IMR-90 (cell line): ENCODE measurements at places on chromosomes 7 and 10. TPM values are rescaled to one million over a fixed set of nuclear protein-coding genes. Genes with fewer than 3 reads are reported as not detected.

PIP gene
- total RNA-seq, result not detected in 2 replicates

AGR2 gene
- total RNA-seq, result not detected in 2 replicates

SEMA4G gene
- total RNA-seq, result 0.56 and 0.90 TPM in 2 replicates

OR2A7 gene
- total RNA-seq, result not detected in 2 replicates

MARVELD1 gene
- 12.0 and 15.6 TPM in 2 replicates for total RNA-seq

ALOX5 gene
- not detected in 2 replicates for total RNA-seq

LIPK gene
- not detected in 2 replicates for total RNA-seq

MYPN gene
- 12.5 and 13.1 TPM in 2 replicates for total RNA-seq

PANK1 gene
- 6.7 and 8.8 TPM in 2 replicates for total RNA-seq

DNA sequence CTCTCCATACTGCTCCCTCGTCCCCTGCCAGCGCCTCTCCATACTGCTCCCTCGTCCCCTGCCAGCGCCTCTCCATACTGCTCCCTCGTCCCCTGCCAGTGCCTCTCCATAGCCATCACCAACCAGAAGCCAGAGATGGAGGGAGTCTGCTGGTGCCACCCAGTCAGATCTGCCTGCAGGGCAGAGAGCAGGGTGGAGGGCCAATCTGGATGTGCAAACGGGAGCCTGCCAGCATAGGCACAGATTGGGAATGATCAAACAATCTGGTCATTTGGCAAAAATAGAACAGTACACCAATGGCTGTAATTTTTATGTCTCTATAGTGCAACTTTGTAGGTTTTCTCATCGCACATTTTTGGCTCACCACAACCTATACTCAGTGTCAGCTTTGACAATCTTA, 76.9 kb upstream of the LRRC4 start:
- no peak for DNase-seq

DNA sequence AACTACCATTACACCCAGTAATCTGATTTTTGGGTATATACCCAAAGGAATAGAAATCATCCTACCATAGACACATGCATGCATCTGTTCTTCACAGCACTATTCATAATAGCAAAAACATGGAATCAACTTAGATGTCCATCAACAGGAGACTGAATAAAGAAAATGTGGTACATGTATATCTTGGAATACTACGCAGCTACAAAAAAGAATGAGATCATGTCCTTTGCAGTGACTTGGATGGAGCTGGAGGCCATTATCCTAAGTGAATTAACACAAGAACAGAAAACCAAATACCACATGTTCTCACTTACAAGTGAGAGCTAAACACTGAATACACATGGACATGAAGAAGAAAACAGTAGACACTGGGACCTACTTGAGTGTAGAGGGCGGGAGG, 254.9 kb downstream of the CACNA2D1 start:
- DNase-seq, result no peak

- DNase-seq, result no peak
Measured at GRCh38 chr10:26832960-26833359, 27.8 kb downstream of the ABI1 start.

- no peak for DNase-seq
Measured at GRCh38 chr7:106561666-106562411, 99.1 kb downstream of the CCDC71L start.

GRCh38 chr7:7569081-7569527, 2.4 kb downstream of the MIOS start:
- DNase-seq, result no peak

- no peak for DNase-seq
Measured at GRCh38 chr10:23375366-23375765, 30.8 kb upstream of the C10orf67 start.

GRCh38 chr10:93059975-93060886, at the start of gene CYP26C1:
Gene CYP26C1 (plus strand): TSS chr10:93060798. CDS start chr10:93061264, 466 bp downstream.
- DNase-seq, result no peak

DNA sequence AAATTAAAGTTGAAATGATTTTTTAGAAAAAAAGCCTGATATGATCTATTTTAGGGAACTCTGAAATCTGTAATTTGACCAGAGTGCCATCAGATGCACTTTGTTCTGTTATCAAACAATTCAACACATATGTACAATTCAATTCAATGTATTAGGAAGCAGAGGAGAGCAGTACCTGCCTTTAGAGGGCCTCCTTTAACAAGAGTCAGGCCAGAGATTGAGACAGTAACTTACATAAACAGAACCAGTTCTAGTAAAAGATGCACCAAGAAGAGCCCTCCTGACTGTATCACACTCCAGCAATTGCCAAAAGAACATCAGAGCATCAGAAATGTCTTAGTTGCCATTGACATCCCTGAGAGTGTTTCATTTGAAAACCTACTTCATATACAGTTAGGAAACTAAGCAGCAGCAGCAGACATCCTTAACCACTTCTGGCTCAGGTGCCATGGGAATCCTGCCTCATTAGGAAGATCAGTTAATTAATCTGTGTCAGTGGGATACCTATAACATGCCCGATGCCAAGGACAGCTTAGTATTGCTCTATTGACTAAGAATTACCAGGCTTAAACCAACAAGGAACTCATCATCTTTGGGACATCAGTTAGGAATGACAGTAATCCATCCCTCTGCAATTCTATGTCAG, 1222.6 kb upstream of the LRRN3 start:
- DNase-seq, result no peak

GRCh38 chr10:84176836-84177474, 3.4 kb downstream of the GPR15LG start:
- DNase-seq, result no peak

GRCh38 chr10:67790534-67791408, 47.2 kb downstream of the DNAJC12 start:
- DNase-seq, result peak; percentile 29

DNA sequence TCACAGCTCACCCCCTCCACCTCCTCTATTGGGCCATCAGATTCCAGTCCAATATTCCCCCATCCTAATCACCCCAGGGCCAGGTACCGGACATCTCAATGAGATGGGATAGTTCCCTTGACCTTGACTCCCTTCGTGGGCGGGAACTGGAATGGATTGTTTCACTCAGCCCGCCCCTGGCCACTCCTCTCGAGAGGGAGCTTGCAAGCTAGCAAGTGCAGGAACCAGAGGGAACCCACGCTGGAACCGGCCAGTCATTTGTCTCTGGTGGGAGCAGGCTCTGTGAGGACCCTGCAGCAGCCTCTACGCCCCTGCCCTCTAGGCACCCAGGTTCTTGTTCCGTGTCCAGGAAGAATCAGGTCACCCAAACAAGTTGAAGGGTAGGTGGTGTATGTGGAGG, 11.0 kb upstream of the RADIL start:
- no peak for DNase-seq

DNA sequence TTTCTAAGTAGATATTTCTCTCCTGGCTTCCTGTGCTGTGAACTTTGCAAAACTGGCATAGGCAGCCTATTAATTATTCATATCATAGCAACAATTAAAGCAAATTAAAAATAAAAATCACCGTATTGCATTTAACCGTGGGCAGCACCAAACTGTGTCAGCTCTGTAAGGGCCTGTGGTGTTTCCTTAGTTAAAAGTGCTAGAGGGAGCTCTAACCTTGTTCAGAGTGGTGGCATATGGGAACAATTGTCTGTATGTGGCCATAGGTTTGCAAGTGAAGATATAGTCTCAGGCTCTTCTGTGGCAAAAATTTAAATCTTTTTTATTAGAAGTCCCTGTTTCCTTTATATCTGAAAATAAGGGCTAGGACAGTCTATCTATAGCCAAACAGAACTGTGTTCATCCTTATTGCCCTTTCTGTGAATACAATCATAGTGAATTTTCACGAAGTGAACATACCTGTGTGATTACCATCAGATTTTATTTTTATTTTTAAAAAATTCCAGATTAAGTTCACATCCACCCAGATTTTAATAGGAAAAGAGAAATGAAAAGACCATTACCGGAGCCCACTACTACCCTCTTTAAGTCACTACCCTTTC, 92.6 kb downstream of the POLL start:
- peak; percentile 3 for DNase-seq

GRCh38 chr7:84447636-84448293, 253.2 kb upstream of the SEMA3A start:
- no peak for DNase-seq

- no peak for DNase-seq
Measured at GRCh38 chr10:17403161-17403560, 51.2 kb downstream of the ST8SIA6 start.

DNA sequence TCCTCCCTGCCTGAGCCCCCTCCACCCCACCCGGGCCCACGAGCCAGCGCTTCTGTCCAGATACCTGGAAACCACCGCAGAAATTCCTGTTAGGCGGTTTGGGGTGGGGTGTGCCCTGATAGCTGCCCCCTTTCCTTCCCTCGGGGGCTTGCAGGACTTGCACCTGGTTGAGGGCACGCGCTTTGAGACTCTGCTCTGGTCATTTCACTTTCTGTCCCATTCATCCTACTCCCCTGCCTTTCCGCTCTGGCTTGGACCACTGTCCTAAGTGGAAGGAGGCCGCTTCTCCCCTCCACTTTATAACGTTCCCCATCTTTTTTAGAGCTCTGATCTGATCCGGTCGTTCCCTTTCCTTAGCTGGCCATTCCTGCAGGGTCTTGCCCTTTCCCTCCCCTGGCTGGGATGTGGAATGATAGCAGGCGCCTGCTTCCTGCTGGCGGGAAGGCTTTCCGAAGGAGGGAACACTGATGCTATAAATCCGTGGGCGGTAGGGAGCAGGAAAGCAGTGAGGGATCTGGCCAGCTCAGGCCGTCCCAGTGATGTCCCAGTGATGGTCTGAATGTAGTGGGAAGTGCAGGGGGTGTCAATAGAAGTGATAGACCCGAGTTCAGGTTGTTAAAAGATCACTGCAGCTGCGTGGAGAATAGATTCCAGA, 852 bp upstream of the PRKAR1B start:
- DNase-seq, result peak; percentile 38

GRCh38 chr10:69057261-69057950, 30.5 kb upstream of the SRGN start:
- no peak for DNase-seq
